Dermis microvascular lymphatic vessel endothelial cell (primary cell): ENCODE measurements at places on chromosomes 13 and 19. TPM values are rescaled to one million over a fixed set of nuclear protein-coding genes. Genes with fewer than 3 reads are reported as not detected.

DNA sequence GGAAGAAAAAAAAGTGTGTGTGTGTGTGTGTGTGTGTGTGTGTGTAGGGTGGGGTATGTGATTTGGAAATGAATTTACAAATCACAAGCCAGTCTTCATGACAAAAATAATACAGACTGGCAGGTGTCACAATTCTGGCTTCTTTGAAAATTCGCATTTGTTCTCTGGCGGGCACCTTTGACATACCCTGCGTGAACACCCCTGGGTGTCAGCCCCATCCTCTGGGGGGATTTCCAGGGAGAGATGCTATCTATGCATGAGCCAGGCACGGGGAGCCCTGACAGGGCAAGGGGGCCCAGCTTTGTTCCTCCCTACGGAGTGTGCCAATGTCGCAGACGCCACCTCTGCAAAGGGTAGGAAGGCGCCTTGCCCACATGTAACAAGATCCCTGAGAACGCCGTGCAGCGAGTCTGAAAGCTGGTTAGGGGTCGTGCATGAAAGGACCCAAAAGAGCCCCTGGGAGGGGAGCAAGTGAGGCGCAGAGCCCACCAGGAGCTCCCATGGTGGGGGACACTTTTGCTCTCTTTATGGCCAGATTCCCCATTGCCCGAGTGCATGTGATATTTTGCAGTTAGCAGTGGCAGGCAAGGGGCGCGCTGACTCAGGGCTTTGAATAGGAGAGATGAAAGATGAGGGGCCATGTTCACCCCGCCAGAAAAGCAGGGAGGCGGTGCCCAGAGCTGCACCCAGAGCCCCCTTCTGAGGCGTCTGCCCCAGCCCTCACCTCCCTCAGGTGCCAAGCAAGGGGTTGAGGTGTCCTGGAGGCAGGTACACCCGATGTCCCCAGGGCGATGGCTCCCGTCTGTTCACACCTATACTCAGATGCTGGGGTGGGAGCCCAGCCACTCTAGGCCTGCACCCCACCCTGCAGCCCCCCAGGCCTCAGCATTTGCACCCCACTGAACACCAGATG lies 45.3 kb downstream of the KLF2 start:
- DNase-seq: no peak

- DNase-seq: no peak
These were observed 32.5 kb downstream of the ZNF567 start for GRCh38 chr19:36719687-36720556.

- no peak for DNase-seq
These were observed 18.6 kb downstream of the TEX101 start for GRCh38 chr19:43433358-43433673.

GRCh38 chr13:106560821-106561220 lies 7.1 kb downstream of the ARGLU1 start:
- no peak for DNase-seq

DNA sequence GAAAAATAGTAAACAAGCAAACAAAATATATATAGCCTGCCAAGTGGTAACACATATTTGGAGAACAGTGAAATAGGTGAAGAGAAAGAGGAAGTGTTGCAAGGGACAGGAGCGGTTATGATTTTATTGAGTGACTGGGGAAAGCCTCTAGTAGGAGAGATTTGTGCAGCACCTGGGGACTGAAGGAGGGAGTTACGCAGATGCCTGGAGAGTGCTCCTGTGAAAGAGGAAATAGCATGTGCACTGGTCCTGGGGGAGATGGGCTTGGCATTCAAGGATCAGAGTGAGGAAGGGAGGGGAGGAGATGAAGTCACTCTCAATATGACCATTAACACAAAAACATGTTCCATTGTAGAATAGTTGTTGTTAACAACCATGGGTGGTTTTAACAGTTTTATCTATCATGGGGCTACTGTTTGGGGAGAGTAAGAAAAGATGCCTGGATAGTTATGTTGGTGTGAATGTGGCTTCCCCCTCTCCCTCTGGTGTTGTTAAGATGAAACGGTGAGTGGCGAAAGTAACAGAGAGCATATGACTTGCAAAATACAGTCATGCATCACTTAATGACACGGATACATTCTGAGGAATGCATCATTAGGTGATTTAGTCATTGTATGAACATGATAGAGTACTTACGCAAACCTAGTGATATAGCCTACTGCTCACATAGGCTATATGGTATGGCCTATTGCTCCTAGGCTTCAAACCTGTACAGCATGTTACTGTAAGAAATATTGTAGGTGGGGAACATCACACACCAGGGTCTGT lies 251.7 kb upstream of the ARGLU1 start:
- DNase-seq: no peak

DNA sequence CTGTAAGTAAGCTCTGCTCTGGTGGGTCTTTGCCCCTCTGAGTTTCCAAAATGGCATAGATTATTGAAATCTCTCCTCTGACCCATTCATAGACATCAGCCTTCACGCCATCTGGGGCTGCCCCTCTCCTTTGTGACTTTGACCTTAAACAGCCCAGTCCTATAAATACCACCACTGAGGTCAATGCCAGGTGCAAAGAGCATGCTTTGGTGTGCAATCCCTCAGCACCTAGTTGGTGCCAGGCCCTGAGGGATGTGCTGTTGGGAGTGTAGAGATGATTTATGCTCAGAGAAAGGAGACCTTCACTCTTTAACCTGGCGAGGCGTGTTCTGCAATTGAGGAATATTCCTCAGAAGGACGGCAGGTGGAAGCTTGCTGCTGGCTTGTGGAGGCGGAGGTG lies 121.7 kb upstream of the TSHZ3 start:
- DNase-seq: no peak

The TRMT1 gene
- total RNA-seq: 20.3 and 26.2 TPM in 2 replicates

- no peak for DNase-seq
These were observed 21.0 kb upstream of the ZNF432 start for GRCh38 chr19:52069653-52070052.

GRCh38 chr13:72839831-72840426 lies 58.0 kb downstream of the PIBF1 start:
- DNase-seq: peak; percentile 58

DNA sequence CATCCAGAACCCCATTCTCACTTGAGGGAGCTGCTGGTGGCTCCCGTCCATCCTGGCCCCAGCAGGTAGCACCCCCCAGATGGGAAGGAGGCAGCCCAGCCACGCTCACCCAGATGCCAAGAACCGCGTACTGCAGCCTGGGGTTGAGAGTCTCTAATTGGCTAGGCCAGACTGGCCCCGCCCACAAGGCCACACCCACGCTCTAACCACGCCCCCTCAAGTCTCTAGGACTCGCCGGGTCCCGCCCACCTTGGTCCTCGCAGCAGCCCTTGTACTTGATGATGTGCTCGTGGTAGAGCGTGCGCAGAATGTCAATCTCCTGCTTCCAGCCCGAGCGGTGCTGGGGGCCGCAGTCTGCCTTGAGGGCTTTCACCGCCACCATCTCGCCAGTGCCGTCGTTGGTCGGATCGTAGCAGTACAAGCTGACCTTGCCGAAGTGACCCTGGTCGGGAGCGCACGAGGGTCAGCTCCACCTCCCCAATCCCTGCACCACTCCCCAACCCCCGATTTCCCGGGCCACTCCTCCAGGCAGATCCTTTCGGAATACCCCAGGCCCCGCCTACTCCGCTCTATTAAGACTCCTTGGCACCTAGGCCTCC lies 14.5 kb upstream of the ICAM3 start:
- no peak for DNase-seq

DNA sequence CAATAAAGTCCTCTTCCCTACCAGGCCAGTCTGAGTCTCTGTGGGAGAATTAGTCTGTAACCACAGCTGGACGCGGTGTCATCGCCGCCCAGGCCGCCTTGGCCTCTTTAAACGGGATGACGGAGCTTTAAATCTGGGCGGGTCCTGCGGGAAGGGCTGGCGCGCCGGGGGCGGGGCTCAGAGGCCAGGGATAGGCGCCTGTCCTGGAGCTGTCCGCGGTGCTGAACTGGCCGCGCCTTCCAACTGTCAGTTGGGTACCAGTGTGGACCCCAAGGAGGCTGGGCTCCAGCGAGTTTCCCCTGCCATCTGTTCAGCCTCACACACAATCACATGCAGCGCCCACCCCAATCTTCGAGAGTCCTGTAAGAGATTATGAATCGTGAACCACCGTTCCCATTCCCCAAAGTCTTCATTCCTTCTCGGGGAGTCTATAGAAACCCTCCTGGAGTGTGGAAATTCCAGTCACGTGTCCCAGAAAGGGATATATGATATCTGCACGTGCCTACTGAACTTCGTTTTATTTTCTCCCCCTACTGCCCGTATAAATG lies 11.5 kb downstream of the APLP1 start:
- peak; percentile 63 for DNase-seq

The MEF2B gene
- not detected in 2 replicates for total RNA-seq

- no peak for DNase-seq
These were observed at the start of gene FCER2 for GRCh38 chr19:7701654-7702457. FCER2 (minus strand) TSS chr19:7702131; CDS start chr19:7699760, 2,371 bp downstream.

DNA sequence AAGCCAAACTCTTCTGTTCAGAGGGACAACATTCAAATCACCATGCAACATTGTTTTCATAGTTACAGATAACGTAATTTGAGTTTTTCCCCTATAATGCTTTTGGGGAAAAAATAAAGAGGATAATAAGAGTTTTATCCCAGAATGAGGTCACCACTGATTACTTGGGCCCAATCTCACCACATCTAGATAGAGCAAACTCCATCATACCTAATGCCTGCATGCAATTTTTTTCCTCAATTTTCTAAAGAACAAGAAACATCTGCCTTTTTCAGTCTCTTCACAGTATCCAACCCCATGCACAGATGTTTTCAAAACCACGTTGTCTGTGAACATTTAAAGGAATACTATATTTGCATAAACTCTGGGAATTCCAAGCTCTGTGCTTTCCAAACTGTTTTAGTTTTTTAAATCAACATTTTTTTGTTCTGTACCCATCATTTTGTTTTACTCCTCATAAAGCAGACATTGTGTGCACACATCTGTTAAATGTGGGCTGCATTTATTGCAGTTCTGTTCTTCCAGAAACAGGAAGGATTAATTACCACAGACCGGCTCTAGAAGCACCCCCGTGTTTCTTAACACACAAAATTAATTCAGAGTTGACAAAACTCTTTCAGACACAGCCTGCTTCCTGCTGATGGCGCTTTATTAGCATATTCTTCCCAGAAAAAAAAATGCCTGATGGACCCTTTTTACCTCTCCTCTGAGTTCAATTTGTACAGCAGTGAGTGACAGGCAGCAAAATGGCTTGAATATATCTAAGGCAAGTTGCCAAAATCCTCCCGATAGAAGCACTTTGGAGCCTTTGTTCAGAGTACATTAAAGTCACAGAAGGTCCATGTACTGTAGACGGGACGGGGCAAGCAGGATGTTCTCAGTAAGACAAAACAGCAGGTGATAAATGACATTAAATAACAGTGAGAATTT lies 1171.9 kb downstream of the EFNB2 start:
- DNase-seq: peak; percentile 18

DNA sequence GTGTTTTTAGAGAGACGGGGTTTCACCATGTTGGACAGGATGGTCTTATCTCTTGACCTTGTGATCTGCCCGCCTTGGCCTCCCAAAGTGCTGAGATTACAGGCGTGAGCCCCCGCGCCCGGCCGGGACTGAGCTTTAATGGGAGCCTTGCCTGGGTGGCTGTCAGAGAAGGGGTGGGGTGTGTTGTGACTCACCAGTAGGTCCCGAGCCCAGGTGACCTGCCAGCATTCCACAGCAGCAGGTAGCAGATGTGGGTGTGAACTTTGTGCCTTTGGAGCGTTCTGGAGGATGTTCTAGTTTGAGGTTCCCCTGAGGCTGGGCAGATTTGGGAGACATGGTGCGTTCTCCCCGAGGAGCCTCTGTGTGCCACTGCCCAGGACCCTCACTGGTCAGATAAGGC lies 7.1 kb upstream of the EPN1 start:
- no peak for DNase-seq

The LGALS14 gene
- not detected in 2 replicates for total RNA-seq
